ENCODE measurements at places on chromosomes 16 and 17. TPM values are rescaled to one million over a fixed set of nuclear protein-coding genes. Genes with fewer than 3 reads are reported as not detected.

MPO gene
- not detected for total RNA-seq

KRT25 gene
- total RNA-seq, result not detected

CTRL gene
- total RNA-seq, result 3.4 TPM

TMEM238L gene
- total RNA-seq, result not detected

NT5C3B gene
- 110 TPM for total RNA-seq

MINK1 gene
- 85.2 TPM for total RNA-seq

CCDC40 gene
- 10.3 TPM for total RNA-seq

ATP2A3 gene
- 23.1 TPM for total RNA-seq

Measured in HCT116 (cell line).